Myocyte (in vitro differentiated cells): ENCODE measurements at places on chromosomes 5 and 9. TPM values are rescaled to one million over a fixed set of nuclear protein-coding genes. Genes with fewer than 3 reads are reported as not detected.

GRCh38 chr9:92723299-92723625 is 41.4 kb downstream of the BICD2 start:
- DNase-seq: peak; percentile 16

The CCL21 gene
- not detected in 2 replicates for total RNA-seq

The SPINK4 gene
- not detected in 2 replicates for total RNA-seq

- DNase-seq: no peak
Observed at GRCh38 chr9:78525986-78526560, 229.1 kb downstream of the PSAT1 start.

- DNase-seq: no peak
Observed at GRCh38 chr5:851076-851475, 290 bp upstream of the ZDHHC11 start.

DNA sequence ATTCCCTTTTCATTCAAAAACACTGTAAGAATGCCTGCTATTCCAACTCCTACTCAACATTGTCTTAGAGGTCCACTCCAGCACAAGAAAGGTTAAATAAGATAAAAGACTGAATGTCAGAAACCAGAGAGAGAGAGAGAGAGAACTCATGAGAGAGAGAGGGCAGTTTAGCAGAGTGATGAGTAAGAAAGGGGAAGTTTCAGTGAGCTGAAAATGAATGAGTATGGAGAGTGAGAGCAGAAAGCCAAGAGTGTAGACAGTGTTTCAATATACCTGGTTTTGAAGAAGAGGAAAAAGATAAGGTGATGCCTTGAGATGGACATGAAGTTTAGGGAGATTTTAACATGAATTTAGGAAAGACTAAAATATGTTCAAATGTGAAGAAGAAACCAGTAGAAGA is 528.0 kb upstream of the SEMA6A start:
- no peak for DNase-seq
